ENCODE measurements at places on chromosomes 13 and 19.

- DNase-seq: no peak
Observed at GRCh38 chr19:5993201-5993600, 15.3 kb upstream of the RANBP3 start.

DNA sequence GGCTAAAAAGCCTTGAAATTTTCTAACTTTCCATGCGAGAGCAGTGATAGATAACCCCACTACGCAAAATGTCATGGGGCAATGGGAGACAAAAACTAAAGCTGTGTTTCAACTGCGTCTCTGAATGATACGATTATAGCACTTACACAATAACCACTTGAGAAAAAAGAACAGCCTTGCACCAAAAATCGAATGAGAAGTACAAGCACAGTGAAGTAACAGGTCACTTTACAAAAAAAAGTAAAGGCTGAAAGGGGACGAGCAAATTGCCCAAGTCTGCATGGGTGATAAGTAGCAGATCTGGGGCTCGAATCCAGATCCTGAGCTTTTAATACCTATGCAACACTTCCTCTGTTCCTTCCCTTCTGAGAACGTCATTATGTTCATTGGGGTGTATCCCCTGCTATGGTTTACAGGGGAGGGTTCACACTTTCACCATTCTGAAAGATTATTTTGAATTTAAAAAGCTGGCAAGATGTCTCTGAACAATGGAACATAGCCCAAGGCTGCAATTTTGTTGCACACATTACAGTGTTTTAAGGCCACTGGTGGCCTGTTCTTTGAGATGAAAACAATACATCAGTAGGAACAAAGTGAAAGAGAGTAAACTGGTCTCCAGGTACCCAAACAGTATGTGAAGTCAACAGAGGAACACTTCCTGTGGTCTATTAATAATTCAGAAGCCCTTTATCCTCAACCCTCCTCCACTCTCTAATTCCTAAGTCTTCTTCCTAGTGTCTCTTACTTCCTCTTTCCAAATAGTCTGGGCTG lies 3.2 kb downstream of the CPB2 start:
- DNase-seq: no peak

GRCh38 chr13:106373989-106374572 lies 161.4 kb downstream of the EFNB2 start:
- no peak for DNase-seq

GRCh38 chr19:2455851-2456570 lies 748 bp downstream of the LMNB2 start:
- DNase-seq: peak; percentile 21

GRCh38 chr13:113991676-113992179 lies 17.9 kb upstream of the C13orf46 start:
- no peak for DNase-seq

DNA sequence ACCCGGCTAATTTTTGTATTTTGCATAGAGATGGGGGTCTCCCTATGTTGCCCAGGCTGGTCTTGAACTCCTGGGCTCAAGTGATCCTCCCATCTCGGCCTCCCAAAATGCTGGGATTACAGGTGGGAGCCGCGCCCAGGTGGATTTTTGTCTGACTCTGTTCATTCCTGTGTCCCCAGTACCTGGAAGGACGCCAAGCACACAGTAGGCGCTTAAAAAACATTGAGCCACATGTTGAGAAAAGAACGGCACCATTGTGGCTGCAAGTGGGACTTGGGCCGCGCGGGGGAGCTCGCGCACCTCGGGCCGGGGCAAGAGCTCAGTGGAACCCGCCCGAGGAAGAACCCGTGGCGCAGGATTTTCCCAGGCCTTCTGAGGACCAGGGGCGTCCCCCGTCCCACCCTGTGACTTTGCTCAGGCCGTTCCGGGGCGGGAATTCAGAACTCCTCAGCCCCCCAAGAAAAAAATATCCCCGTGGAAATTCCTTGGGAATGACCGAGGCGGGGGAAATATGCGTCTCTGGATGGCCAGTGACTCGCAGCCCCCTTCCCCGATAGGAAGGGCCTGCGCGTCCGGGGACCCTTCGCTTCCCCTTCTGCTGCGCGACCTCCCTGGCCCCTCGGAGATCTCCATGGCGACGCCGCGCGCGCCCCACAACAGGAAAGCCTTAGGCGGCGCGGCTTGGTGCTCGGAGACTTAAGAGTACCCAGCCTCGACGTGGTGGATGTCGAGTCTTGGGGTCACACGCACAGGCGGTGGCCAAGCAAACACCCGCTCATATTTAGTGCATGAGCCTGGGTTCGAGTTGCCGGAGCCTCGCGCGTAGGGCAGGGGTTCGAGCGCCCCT lies 1.4 kb upstream of the ICAM1 start:
- peak; percentile 88 for DNase-seq

- no peak for DNase-seq
Observed at GRCh38 chr13:31072041-31072440, 89.7 kb downstream of the HSPH1 start.

- DNase-seq: no peak
Observed at GRCh38 chr13:35702316-35702715, 225.8 kb upstream of the MAB21L1 start.

- DNase-seq: no peak
Observed at GRCh38 chr13:76245920-76246319, 609.8 kb downstream of the LMO7 start.

DNA sequence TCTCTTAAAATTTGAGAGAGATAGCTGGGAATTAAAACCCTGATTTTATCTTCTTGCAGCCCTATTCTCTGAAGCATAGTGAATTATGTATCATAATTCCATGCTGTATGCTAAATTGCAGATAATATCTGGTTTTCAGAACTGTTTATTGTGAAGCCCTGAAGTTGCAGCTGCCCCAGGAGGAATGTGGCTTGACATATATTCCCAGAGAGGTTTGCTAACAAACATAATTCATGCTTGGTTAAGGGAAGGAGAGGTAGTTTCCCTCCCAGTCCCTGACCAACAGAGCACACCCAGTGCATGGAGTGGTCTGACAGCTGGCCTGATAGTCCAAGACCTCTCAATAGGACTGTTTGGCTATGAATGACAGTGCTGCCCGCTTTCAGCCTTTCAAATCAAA lies 500.6 kb upstream of the MIR17HG start:
- no peak for DNase-seq

- no peak for DNase-seq
Observed at GRCh38 chr19:18746401-18747325, 44.4 kb downstream of the COMP start.

DNA sequence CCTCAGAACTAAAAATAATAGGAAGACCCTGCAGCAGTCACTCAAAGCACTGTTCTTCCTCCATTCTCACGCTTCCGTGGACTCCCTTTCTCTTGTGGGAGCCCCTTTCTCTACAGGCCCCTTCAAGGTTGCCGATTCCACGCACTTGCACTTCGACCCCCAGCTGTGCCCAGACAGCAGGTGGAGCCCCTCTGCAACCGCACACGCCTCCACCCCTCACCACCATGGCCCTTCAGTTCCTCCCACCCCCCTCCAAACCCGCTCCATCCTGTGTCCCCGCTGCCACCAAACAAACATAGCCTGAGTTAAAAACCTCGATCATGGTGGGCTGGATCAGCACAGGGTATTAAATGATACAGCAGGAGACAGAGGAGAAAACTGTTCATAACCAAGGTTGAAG lies 102.6 kb downstream of the STK24 start:
- no peak for DNase-seq

Data from head of caudate nucleus (tissue), 42 donors.